ENCODE measurements at places on chromosomes 5 and 9.

DNA sequence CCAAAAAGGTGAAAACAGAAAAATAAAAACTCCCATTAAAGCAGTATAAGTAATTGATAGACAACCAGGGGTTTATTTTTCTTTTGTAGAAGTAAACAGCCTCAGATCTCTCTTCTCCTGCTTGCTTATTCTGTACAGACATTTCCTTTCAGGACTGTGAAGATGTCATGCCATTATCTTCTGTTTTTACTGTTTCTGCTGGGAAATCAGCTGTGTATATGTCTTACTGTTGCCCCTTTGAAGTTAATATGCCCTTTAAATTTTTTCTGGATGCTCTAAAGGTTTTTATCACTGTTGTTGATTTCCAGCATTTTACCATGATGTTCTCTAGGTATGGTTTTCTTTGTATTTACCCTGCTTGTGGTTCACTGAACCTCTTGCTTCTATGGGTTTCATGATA is 199.5 kb downstream of the NXNL2 start:
- no peak for DNase-seq

- DNase-seq, result no peak
Measured at GRCh38 chr9:7988644-7989280, 189.2 kb upstream of the DMAC1 start.

DNA sequence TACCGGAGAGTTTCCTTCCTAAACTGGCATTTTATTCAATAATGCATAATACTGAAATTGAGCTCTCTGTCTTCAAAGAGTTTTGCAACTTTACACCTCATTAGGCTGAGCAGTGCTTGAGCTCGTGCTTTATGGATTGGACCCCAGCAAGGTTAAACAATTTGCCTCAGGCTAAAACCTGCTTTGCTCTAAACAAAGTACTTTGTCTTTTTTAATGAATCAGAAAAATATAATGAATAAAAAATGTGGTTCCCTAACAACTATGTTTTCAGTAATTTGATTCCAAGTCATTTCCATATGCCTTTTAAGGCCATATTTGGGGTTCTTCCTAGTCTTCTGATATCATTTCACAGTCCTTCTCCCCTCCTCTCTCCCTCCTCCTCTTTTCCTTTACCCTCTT is 20.0 kb downstream of the ZNF366 start:
- DNase-seq, result no peak

DNA sequence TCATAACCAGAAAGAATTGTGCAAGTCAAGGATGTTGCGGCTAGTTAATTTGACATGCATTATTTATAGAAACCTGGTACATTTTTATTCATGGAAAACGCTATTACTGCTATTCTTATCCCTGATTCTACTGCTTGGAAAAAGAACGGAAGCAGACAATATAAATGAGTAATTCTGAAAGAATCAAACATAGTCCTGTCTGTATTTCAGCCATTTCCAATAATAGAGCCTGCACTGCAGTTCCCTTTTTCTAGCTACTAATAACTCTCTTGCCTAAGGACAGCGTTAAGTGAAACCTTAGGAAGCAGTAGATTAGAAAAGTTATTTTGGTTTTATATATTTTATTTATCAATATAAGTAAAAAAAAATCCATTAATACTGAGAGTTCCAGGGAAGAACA is 414.9 kb downstream of the CYLC2 start:
- no peak for DNase-seq

DNA sequence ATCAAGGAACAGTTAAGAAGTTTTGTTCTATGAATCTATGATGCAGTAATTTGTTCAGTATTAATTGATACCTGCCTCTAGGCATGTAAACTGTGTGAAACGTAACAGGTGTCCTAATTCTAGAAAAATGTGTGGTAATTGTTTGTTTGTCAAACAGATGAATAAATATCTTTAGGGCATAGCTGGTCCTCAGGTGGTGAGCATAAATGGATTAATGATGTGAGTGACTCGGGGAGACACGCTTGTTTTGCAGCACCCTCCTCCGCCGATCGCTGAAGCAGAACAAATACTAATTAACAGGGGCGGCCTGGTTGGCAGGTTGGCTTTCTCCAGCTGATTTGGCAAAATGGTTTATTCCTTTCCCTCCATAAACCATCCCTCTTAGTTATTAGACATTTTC is 88.8 kb downstream of the TLE4 start:
- no peak for DNase-seq

DNA sequence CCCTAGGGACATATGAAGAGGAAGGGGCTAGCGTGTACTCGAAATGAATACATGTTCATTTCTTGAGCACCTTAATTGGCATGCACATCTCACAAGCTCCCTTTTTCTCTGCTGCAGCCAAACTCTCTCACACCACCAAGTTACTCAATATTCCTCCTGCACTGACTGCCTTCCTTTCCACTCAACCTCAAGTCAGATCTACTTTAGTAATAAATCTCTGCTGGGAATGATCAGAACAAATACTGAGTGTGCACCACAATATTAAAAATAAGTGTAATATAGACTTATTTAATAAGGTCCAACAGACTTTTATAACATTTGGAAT is 995.8 kb upstream of the WWC1 start:
- DNase-seq, result no peak

DNA sequence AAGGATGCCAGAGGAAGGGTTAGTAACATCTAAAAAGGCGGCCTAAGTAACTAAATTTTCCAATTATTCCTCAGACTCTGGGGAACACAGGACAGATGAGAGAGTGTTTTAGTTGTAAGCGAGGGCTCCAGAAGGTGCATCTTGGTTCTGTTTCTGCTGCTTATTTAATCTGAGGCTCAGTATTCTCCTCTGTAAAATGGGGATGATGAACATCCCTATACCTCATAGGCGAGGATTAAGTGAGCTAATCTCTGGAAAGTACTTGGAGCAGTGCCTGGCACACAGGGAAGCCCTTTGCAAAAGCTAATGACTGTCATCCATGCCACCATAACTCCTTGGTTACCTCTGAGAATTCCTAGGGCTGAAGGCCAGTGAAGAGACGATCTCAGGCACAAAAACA is 59.0 kb downstream of the SHB start:
- no peak for DNase-seq

DNA sequence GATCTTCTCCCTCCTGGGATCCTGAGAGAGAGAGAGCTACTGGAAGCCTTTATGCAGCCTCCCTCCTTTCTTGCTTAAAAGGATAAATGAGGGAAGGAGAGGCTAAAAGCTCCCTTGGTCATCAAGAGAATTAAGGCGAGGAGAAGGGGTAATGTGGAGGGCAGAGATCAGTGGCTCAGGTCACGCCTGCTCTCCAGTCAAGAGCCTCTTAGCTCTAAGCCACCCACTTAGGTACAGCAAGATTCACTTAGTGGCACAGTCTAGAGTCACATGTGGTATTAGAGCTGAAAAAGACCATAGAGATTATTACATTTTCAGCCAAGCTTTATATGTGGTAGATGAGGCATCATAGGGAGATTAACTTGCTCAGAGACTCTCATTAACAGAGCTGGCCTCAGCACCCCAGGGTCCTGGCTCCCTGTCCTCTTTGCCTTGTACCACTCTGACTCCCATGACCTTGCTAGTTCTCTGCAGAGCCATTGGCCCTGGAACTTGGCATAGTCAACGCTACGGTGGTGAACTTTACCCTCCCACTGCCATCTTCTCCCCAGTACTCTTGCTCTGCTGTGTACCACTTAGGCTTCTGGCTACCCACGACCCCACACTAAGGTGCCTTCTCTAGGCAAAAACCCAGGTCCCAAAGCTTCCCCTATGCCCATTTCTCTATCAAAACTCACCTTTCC is 37.6 kb downstream of the MFAP3 start:
- DNase-seq, result no peak

GRCh38 chr9:128001779-128002298 is 21.1 kb upstream of the EEIG1 start:
- no peak for DNase-seq

GRCh38 chr5:1842004-1842819 is 40.5 kb downstream of the IRX4 start:
- DNase-seq, result no peak

- DNase-seq, result no peak
Measured at GRCh38 chr5:371811-372555, 50.5 kb downstream of the AHRR start.

DNA sequence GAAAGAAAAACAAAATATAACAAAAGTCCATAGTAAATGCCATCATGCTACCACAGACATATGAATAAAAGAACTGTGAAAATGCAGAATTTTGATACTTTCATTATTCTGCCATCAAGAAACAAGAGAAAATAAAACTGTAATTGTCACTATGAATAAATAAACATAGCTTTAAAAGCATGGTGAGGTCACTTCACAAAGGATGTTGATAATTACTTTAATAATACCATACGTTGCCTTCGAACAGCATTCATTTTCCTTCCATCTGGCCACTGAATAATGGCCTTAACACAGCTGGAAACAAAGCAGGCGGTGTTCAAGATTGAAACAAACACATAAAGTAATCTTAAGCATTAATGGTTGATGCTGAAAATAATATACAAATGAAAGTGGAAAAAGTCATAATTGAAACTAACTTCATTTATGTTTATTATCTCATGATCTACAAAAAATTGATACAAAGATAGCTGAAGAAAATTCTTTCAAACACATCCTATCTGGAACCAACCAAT is 102.0 kb downstream of the AGTPBP1 start:
- no peak for DNase-seq

DNA sequence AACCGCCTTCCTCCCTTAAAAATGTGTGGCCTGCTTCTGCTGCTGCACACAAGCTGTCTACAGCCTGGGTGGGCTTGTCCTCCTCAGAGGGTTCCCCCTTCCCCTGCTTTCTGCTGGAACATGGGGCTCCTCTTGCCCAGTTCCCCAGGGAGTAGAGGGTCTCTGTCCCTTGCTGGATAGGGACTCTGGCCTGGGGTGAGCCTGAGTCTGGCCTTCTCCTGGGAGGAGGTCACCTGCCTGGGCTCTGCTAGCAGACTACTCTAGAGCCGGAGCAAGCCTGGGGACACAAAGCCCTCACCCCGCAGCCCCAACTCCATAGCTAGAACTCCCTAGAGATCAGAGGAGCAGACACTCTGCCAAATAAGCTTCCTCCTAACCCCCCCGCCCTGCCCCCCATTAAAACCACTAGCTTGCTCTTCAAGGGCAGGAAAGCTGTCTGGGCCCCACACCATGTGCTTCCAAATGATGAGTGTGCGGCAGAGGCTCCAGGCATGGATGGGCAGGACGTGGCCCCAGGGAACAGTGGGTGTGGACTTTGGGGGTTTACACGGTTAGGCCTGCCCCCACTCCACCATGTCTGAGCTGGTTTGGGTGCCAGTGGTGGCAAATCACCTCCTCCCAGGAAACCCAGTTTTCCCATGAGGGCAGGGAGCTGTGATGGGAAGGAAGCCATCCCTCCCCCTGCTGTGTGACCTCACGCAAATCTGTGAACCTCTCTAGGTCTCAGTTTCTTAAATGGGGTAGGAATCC is 10.0 kb downstream of the TCF7 start:
- DNase-seq, result no peak

GRCh38 chr9:83508067-83508466 is 30.1 kb downstream of the FRMD3 start:
- no peak for DNase-seq

- no peak for DNase-seq
Measured at GRCh38 chr5:24367216-24367615, 277.6 kb downstream of the CDH10 start.

DNA sequence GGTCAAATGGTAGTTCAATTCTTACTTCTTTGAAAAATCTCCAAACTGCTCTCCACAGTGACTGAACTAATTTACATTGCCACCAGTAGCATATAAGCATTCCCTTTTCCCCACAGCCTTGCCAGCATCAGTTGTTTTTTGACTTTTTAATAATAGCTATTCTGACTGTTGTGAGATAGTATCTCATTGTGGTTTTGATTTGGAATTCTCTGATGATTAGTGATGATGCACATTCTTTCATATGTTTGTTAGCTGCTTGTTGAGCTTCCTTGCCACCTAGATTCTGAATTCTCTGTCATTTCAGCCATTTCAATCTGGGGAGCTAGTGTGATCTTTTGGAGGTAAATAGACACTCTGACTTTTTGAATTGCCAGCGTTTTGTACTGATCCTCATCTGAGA is 24.0 kb downstream of the CDK20 start:
- DNase-seq, result no peak
